ENCODE measurements at places on chromosomes 1 and 21.

DNA sequence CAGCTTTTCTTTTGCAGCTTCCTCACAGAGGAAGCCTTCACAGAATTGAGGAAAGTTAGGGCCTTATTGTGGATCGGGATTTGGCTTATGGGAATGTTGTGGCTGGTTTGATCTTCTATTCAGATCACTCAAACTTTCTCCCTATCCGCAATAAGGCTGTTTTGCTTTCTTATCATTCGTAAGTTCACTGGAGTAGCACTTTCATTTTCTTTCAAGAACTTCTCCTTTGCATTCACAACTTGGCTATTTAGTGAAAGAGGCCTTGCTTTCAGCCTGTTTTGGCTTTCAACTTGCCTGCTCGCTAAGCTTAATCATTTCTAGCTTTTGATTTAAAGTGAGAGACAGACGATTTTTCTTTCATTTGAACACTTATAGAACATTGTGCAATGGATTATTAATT lies 181.9 kb upstream of the B3GALT2 start:
- DNase-seq, result no peak

DNA sequence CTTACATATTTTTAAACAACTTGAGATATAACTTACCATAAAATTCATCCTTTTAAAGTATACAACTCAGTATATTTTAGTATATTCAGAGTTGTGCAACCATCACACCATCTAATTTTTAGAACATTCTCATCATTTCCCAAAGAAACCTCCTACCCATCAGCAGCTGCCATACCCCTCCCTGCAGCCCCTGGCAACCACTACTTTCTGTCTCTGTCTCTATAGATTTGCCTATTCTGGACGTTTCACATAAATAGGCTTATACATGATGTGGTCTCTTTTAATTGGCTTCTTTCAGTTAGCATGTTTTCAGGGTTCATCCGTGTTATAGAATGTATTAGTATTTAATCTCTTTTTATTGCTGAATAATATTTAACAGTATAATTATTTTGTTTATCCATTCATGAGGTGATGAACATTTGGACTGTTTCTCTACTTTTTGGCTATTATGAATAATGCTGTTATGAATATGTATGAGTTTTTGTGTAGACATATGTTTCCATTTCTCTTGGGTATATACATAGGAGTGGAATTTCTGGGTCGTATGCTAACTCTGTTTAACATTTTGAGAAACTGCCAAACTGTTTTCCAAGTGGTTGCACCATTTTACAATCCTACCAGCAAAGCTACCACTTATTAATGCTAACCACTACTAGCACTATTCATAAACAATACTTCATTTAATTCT lies 29.5 kb downstream of the WDR26 start:
- DNase-seq, result no peak

DNA sequence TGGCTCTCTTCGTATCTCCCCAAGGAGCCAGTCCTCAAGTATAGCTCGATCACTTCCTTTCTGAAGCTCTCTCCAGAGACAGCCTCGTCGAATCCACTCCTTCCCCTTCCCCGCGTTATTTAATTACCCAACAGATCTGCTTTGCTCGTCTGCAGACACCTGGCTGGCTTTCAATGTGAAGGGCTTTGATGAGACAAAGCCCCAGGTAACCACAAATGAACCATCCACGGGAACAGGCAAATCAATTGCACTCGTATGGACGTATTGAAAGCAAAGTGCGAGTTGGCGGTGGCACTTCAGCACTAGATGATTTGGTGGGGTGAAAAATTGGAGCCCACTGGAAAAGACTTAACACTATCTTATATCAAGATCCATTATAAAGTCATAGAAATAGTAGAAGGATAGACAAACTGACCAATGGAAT lies 364 bp upstream of the BCAR3 start:
- DNase-seq, result peak; percentile 66

DNA sequence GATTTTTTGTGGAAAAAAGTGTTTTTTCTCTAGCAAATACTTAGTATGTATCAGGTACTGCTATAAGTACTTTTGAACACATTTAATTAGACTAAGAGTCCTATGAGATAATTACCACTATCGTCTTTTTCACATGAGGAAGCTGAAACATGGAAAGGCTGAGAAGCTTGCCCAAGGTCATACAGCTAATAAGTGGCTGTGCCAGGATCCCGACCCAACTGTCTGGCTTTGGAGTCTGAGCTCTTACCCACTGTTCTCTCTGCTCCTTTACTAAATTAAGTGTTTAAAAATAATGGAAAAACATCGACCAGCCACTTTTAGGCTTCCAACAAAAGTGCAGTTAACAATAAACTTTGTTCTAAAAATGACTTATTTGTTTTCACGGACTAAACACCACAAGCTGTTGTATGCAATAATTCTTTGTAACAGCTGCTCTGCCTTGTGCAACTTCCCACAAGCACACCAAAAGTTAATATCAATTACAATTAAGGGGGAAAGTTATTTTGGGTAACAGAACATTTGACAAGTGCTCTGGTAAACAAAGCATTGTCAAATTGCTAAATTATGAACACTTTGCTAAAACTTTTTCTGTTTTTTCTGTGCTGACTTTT lies 75.7 kb downstream of the CRB1 start:
- no peak for DNase-seq

DNA sequence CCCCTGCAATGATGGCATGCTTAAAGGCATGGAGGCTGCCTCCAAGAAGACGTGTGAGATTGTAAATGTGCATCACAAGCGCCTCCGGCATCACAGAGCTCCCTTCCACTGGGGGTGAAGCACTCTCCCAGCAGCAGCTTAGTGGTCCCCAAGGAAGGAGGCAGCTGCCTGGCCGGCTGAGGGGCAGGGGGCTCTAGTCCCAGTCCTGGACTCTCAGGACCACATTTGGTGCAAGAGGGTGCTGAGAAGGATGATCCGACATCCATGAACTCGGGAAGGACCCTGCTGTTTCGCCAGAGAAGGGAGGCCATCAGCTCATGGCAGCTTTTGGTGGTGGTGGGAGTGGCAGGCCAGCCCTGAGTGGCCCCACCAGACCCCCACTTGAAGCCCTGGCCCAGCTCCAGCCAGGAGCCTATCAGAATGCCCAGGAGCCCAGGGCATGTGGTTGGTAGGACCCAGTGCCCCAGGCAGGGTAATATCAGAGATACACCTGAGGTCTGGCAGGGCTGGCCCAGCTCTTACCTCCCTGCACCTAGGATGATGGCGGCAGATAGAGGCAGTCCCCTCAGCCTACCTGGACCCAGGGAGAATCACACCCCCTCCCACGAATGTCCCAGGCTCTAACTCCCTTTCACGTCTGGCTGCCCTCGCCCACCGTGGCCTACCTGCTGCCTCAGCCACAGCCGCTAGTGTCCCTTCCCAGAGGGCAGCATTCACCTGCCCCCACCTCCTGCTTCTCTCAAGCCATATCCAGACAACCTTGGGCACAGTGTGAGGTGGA lies 2.4 kb upstream of the WNT9A start:
- DNase-seq, result no peak

DNA sequence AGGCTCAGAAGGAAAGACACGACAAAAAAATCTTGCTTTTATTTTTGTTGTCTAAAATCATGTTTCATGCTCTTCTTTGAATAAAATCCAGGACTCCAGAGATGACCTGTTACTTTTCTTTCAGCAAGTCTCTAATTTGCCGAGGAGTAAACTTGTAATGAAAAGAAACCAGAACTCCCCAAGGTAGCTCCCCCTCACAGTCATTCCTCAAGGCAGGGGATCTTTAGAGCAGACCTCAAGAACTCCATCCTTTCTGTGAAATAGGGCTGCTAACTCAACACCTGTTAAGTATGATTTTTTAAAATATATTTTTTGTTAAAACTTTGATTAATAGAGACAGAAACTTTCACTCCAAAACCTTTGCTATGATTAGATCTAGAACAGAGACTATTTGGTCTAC lies 82.7 kb upstream of the ABCD3 start:
- no peak for DNase-seq

GRCh38 chr1:162566870-162567269 lies 5.3 kb downstream of the UAP1 start:
- DNase-seq, result no peak

- no peak for DNase-seq
Measured at GRCh38 chr1:220982686-220983085, 103.4 kb downstream of the HLX start.

DNA sequence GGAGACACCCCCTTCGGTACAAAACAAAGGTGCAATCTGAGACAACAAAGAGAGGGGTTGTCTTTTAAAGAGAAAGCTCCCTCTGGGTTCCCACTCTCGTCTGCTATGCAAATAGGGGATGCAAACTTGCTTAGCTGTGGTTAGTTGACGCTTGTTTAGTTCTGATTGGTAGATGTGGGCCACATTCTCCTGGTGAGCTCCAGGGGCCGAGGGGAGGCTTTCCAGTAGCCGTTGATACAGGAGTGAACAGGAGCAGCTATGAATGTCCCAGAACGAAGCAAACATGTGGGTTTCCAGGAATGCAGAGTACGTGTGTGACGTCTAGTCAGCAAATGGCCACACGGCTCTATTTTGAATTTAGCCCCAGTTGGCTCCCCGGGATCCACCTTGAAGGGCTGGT lies 14.7 kb downstream of the TFF2 start:
- no peak for DNase-seq

GRCh38 chr1:1760345-1760650 lies 18.0 kb downstream of the NADK start:
- DNase-seq, result no peak

GRCh38 chr1:35605867-35606182 lies 32.7 kb downstream of the TFAP2E start:
- no peak for DNase-seq

DNA sequence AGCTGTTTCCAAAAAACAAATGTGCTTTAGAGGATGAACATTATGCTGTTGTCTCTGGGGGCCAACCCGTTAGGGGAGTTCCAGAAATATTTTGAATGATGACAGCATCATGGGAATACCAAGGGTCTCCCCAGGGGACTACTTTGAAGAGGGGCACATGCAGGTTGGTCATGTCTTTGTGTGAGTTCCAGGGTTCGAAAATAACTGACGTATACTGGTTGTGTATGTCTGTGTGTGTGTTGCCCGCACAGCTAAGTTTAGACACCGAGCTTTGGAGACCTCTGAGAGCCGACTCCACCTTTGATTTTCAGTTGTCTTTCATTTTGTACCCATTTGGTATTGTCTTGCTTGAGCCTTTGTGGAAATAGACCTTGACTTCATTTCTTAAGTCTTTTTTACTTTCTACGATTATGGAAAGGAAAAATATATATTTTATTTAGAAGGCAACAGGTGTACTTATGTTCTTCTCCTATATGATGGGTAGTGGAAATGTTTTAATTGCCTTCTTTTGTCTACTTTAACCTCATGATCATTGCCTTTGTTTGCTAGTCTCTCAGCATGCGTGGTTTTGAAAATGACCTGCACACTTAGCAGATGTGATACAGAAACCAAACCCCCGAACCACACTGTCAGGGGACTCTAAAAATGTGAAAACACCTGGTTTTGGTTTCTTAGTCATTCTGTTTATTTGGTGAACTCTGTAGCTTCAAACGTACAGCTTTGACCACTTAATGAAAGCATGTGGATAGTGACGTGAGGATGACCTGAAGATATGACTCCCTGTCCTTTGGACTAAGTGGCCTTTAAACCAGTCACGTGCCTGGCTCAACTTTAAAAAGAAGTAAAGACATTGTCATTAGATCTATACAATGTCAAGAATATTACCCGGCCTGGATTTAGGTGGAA lies 56.5 kb downstream of the GALNT2 start:
- DNase-seq, result no peak

GRCh38 chr21:40618191-40618973 lies 228.6 kb downstream of the DSCAM start:
- DNase-seq, result peak; percentile 71

GRCh38 chr21:42496839-42497202 lies 797 bp upstream of the RSPH1 start:
- DNase-seq, result peak; percentile 36

- no peak for DNase-seq
Measured at GRCh38 chr1:47972864-47973432, 24.2 kb downstream of the TRABD2B start.

DNA sequence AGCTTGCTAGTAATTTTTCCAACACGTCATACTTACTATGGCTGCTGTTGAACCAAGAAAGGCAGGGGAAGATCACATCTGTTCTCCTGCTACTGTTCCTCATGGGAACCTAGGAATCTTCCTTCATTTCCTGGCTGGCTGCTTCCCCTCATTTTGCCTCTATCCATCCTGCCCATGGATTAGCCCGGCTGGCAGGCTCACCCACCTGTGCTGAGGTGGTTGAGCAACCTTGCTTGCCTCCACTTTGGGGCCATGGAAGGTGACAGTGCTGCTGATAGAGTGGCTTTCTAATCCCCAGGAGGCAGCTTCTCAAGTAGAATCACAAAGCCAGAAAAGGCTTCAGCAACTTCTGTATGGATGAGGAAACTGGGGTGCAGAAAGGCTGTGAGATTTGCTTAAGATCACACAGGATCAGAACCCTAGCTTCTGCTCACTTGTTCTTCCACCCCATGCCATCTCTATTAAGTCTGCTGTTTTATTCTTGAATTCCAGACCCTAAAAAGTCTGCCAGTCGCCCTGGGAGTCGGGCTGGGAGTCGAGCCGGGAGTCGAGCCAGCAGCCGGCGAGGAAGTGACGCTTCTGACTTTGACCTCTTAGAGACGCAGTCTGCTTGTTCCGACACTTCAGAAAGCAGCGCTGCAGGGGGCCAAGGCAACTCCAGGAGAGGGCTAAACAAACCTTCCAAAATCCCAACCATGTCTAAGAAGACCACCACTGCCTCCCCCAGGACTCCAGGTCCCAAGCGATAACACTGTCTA lies 6.2 kb upstream of the BMP8A start:
- DNase-seq, result no peak

DNA sequence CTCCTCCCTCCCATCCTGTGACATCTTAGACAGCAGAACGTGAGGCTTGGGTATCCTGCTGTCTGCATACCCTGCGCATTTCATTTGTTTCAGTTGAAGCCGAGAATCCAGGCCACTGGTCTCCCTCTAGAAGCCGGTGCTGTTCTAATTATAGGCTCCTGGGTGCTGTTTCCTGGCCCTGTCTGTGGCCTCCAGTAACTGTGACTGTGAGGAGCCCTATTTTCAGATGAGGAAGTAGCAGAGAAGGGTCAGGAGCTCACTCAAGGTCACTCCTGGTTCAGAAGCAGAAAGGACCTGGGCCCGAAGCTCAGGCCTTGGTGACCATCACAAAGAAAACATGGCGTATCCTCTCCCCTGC lies 24.0 kb downstream of the COQ8A start:
- DNase-seq, result no peak

GRCh38 chr1:21338573-21339355 lies 48.5 kb upstream of the ECE1 start:
- peak; percentile 99 for DNase-seq

- no peak for DNase-seq
Measured at GRCh38 chr21:43369124-43369523, 57.8 kb downstream of the SIK1 start.

- no peak for DNase-seq
Measured at GRCh38 chr1:63810936-63811469, 37.2 kb downstream of the ROR1 start.
